ENCODE measurements at places on chromosomes 4 and X.

DNA sequence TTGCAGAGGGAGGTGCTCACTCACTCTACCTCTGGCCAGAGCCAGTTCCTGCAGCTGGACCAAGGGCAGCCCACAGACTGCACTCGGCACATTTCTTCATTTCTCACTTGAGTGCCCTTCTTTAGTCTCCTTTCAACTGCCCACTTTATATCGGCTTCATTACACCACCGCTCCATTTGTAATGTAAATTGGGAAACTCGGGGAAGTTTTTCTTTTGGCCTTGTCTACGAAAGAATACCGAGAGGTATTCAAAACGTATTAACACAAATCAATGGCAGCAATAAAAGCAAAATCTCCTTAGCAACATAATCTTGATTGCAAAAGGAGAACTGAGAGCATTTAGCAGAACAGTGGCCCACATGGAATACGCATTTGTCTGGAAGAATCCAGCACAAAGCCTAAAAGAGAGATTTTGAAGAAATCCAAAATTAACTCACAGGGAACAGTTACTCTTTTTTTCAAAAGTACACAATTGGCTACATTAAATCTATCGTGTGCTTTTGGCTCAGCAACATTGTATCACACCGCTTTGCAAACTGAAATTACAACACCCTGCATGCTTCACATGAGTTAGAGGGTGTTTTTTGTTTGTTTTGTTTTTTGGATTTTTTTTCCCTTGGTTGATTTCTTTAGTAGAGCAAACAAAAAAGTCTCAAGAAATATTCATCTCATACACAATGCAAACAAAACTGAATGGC is 62.6 kb downstream of the CHIC2 start:
- no peak for DNase-seq

DNA sequence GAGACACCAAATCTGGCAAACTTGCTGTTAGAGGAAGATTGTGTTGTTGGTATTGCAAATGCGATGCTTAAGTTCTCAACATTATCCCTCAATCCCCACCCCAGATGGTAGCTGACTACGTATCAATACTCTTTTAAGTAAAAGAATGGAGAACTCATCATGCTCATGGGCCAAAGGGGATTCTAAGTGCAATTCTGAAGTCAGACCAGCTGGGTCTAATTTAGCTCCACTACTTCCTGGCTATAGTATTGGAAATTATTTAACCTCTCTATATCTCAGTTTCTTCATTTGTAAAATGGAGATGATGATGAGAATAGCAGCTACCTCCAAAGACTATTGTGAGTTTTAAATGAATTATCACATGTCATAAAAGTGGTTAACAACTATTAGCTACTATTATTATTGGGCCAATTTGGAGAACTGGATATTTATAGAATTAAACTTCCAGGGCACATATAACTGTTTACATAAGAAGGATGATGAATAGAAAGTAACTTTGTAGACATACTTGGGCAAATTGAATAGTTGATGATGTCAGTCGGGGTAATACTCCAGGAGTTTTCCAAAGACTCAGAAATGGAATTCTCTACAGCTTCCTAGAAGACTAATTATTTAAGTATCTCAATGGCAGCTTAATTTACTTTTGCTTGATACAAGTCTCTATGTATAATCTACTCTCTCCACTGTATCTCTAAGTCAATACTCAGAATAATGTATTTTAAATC is 5.0 kb upstream of the SLAIN2 start:
- DNase-seq: no peak

DNA sequence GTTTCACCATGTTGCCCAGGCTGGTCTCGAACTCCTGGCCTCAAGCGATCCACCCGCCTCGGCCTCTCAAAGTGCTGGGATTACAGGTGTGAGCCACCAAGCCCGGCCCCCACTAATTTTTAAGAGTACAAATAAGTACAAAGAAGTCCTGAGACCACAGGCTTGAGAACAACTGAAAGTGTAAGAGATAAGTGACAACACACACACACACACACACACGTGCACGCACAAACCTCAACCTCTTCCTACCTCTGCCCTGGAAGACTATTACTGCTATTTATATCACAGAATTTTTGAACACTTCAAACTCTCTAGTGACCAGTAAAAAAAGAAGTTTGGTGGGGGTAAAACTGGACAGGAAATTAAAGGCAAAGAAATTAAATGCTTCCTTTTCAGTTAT is 7.5 kb downstream of the KLHL15 start:
- DNase-seq: no peak

- no peak for DNase-seq
These were observed 36.4 kb downstream of the TMEM154 start for GRCh38 chr4:152643153-152644035.

GRCh38 chr4:79134767-79135166 is 191.1 kb downstream of the NAA11 start:
- no peak for DNase-seq

- DNase-seq: no peak
These were observed 17.7 kb upstream of the CENPU start for GRCh38 chr4:184751585-184751956.

- no peak for DNase-seq
These were observed 29.2 kb downstream of the MSN start for GRCh38 chrX:65696613-65697012.

GRCh38 chr4:46818604-46819003 is 90.4 kb downstream of the COX7B2 start:
- DNase-seq: no peak

DNA sequence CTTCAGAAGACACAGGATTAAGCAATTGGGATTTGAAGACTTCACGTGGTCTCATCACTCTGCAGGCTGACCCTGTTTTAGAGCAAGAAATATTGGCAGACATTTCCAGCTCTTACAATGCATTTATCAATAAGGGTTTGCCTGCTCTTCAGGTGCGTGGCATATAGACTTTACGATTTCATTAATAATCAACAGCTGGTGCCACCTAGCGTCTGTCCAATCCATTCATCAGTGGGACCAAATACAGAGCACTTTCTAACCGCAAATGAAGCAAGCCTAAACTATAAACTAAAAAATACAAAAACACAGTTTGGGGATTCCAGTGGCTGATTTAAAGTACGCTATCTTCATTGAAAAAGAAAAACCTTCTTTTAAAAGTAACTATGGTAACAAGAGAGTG is 125.4 kb upstream of the DMD start:
- no peak for DNase-seq

- DNase-seq: no peak
These were observed 4.4 kb downstream of the ANK2 start for GRCh38 chr4:113053883-113054282.

GRCh38 chr4:158776106-158776505 is 7.3 kb downstream of the FNIP2 start:
- DNase-seq: no peak

DNA sequence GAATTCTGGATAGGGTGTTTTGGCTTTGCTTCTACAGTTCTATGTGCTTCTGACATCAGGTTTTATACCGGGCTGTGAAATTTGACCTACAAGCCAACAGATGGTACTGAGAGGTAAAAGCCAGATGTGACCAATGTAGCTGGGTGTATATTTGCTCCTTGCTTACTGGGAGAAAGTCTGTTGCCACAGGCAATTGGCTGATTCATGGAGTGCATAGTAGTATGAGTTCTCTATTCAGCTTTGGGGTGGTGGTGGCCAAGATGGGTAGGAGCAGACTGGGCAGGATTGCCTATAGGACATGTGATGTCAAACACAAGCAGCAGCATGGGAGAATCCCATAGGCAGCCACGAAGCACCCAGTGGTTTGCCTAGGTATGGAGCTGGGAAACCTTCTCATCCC is 1827.0 kb downstream of the C4orf33 start:
- DNase-seq: no peak

- no peak for DNase-seq
These were observed 267.4 kb downstream of the ANK2 start for GRCh38 chr4:113316879-113317278.
